ENCODE measurements at places on chromosomes 7 and 10. TPM values are rescaled to one million over a fixed set of nuclear protein-coding genes. Genes with fewer than 3 reads are reported as not detected.

DNA sequence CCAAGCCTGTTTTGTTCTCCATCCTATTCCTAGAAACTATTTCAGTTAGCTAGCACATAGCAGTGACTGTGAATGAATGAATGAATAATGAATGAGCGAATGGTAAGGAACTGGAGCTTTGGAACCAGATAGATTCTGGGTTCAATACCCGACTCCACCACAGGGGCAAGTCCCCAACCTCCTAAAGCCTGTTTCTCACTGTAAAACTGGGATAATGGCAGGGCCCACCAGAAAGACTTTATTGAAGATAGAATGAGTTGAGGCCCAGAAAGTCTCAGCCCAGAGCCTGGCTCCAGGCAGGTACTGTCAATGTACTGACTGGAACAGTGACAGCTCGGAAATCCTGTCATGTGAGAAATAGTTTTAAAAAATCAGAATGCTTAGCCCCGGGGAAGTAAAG, 1.1 kb upstream of the CDH23 start:
- no peak for DNase-seq

GRCh38 chr10:31352436-31353226, 33.6 kb downstream of the ZEB1 start:
- no peak for DNase-seq

- no peak for DNase-seq
These were observed 724 bp downstream of the CFAP46 start for GRCh38 chr10:132941640-132942051.

- no peak for DNase-seq
These were observed 69.0 kb upstream of the GDF10 start for GRCh38 chr10:47230957-47231356.

GRCh38 chr10:26755443-26755903, 58.0 kb downstream of the PDSS1 start:
- DNase-seq, result no peak

ACHE gene
- total RNA-seq, result 0.16 TPM

FXYD4 gene
- not detected for total RNA-seq

DNA sequence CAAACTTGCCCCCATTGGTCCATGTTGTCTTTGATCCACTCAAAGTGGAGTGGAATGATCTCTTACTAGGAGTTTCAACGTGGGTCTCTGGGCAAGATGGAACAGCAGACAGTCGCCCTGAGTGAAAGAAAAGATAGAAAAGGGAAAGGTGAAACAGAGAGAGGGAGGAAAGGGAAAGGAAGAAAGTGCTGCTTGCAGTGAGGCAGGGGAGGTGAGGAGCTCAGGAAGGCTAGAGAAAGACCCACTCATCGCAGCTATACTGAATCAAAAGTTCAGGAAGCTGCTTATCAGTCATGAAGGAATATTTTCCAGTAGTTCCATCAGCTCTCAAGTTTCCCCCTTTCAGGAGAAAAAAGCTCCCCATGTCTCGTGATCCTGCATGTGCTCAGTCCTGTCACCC, 86.9 kb downstream of the ZNF467 start:
- DNase-seq, result no peak

DNA sequence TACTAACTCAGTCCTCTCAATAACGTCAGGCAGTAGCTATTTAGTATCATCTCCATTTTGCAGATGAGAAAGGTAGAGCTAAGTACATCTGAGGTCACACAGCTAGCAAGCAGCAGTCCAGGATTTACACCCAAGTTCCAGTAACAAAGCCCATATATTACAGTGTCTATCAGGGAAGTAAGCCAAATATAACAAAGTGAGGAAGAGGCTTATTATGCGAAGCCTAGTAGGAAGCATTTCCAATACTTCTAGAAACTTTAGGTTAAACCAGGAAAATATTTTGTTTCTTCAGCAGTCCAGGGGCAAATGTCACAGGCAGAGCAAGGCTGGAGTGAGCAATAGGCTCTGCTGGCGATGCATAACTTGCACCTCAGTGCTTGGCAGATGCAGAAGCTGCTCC, 53.9 kb downstream of the NOC3L start:
- no peak for DNase-seq

All from SJSA1 (cell line).